Anterior cingulate cortex (tissue), 58 donors: ENCODE measurements at places on chromosomes 16 and 17.
A peak's percentile ranks its signal among the peaks of the same experiment; 100 is the strongest.

- no peak for DNase-seq
Observed at GRCh38 chr16:88566158-88566557, 4.0 kb upstream of the ZC3H18 start.

- DNase-seq = no peak
Observed at GRCh38 chr16:76579277-76579922, 302.2 kb downstream of the CNTNAP4 start.

- no peak for DNase-seq
Observed at GRCh38 chr17:55822028-55822427, 71.2 kb downstream of the PCTP start.

GRCh38 chr17:28641579-28641978, 3.4 kb downstream of the BLTP2 start:
- DNase-seq = no peak

DNA sequence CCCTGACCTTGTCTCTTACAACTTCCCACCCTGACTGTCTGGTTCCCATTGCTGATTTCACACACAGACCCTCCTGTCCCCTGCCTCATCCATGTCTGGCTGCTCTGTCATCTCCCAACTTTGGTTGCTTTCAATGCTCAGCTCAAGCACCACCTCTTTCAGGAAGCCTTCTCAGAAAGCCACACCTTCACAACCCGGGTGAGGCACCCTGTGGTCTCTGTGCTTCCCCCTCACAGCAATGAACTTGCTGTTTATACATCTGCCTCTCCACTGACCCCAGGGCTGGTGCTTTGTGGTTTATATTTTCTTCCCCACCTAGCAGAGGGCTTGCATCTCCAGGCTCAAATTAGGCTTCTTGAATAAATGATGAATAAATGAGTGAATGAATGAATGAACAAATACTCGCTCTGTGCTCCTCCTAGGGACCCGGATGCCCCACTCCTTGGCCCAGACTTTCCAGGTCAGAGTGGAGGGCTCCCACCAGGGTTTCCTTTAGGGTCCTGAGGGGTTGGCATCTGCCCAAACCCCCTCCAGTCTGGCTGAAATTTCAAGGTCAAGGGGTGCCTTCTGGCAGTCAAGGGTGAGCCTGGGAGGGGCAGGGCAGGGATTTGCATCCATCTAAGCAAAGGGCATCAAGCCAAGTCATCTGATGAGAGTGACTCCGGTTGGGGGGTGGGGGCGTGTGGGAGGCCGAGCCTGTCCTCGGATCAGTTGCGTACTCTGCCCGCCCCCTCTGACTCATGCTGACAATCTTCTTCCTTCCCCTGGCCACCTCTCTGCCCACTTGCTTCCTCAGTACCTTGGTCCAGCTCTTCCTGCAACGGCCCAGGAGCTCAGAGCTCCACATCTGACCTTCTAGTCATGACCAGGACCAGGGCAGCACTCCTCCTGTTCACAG, at the start of gene ITGAX:
Gene ITGAX (plus strand): TSS at position 783 of the 898 bp plus-strand sequence. CDS start 79 bp downstream, at position 862.
- no peak for DNase-seq

- peak; percentile 56 for DNase-seq
Observed at GRCh38 chr16:51151435-51151960, 428 bp upstream of the SALL1 start.

DNA sequence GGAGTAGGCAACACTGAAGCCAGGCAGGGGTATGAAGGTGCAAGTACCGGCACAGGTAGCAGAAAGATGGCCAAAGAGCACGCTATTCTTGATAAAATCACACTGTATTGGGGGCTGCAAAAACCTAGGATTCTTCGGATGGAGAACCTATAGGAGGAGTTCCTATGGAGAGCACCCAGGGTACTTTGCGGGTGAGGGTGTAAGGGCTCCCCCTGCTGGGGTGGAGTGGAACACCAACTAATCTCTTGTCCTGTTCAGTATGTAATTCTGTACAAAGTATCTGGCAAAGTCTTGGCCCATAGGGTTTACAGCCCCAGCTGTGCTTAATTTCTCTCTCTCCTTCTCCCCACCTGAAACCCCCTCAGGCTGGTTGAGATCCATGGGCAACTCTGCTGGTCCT, 393.1 kb upstream of the ASIC2 start:
- DNase-seq = no peak

DNA sequence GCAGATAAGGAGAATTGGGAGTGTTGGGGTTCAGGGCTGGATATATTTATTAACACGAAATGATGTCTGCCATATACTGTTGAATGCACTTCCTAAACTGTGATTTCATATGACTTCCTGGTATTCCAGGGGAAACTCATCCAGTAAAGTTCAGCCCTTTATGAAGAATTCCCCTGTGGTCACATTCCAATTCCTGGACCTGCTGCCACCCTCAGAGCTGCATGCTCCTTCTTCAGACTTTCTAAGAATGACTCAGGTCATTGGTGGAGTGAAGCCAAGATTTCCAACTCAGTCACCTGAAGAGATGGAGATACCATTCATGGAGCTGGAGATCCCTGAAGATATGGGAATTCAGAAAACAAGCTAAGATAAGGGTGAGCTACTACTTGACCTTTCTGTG, 114.2 kb upstream of the TMEM97 start:
- DNase-seq = no peak

GRCh38 chr16:28597692-28598261, 927 bp upstream of the SULT1A2 start:
- no peak for DNase-seq

DNA sequence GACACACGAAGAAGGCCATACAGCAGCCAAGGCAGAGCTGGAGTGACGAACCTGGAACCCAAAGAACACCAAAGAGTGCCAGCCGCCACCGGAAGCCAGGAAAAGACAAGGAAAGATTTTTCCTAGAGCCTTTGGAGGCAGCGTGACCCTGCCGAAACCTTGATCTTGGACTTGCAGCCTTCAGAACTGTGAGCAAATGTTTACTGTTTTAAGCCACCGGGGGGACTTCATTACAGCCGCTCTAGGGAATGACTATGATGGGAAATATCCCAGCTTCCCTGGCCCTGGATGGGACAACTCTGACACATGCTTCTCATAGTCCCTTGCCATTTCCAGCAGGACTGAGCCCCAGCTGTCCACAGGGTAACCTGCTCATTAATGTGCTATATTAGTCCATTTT, 270.6 kb downstream of the HAPSTR1 start:
- no peak for DNase-seq

DNA sequence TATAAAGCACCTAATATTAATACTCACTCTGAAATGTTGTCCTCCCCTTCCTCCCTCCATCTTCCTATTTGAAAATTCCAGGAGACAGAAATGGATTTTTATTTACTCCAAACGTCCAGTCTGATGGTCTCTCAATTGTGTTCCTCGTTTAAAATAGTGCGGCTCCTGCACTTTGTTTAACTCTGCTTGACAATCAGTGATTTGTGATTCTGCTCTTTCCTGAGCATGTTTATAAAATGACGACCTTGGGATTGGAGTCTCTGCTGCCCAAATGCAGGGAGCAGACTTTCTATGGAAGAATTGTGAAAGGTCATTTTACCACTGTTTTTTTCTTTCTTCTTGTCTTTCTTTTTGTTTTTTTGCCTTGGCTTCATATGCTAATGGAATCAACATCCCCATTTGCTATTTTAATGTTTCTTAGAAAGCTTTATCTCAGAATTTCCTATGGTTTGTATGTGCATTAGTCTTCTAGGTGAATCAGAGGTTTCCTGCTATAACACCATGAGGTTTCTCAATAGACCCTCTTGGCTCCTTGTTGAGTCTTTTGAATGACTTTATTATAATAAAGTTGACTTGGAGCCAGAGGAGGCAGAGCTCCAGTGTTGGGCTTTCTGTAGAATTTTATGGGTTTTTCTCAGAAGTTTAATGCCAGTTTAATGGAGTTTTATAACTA, 376.5 kb downstream of the CDH11 start:
- DNase-seq = no peak

GRCh38 chr16:79662669-79663313, 62.3 kb upstream of the MAF start:
- no peak for DNase-seq

GRCh38 chr17:32527146-32527545, 40.4 kb downstream of the CDK5R1 start:
- DNase-seq = no peak

DNA sequence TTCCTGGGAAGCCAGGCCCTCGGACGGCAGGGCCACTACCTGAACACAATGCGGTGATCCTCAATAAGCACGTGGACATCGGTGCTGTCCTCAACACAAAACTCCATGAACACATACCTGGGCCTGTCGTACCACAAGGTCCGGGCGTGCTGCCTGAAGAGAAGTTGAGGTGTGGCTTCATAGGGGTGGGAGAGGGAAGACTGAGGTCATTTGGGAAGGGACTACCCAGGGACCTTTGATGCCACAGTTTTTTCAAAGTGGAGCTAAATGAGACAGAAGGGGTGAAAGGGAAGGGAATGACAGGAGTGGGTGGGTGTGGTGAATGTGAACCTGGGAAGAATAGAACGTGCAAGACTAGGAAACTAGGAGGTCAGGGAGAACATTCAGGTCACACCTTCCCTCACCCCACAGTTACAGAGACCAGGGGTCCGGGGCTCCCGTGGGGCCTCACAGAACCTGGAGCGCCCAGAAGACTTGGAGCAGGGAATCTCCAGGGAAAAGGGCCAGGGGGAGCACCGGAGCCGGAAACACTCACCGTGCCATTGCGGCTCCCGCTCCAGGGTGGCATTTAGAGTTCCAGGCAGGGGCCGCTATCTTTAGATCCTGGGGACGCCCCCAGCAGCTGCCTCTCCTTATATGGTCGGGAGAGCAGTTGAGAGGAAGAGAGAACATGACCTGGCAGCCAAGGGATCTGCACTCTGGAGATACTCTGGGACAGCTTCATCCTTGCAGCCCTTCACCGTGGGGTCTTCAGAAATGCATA, at the start of gene PTGES3L:
Gene PTGES3L (minus strand): TSS at position 570 of the 763 bp plus-strand sequence. CDS start 27 bp downstream, at position 543.
- no peak for DNase-seq

- DNase-seq = peak; percentile 85
Observed at GRCh38 chr16:89922884-89923639, at the start of gene TUBB3. Gene TUBB3, plus strand, starts transcription at chr16:89923342. Its CDS starts 60 bp downstream, at chr16:89923402.

GRCh38 chr16:2855536-2855935, 2.4 kb downstream of the PRSS22 start:
- DNase-seq = no peak

DNA sequence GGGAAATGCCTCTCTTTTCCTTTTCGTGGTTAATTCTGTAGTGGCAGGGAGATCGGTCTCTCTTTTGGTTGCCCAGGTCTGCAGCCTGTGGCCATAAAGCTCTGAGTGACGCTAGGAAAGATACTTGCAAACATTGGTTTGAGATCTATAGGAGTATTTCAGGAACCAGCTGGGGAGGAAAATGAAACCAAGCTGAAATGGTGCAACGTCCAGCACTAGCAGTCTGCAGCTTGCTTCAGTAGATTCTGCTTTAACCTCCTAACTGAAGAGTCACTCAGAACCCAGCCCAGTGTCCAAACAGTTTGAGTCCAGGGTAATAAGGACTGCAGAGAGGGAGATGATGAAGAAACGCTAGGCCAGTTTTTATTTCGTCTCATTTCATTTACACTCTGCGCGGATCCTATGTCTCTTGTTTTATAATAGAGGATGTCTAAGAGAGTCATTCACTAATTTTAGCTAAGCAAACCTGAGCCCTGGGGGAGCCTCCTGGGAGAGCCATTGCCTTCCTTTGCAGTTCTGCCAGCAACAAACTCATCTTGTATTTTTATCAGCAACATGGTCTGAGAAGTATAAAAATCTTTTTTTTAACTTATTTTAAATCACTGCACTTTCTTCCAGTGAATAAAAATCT, 12.0 kb downstream of the SP2 start:
- no peak for DNase-seq

GRCh38 chr16:22120440-22120839, 28.1 kb downstream of the VWA3A start:
- no peak for DNase-seq
